Muscle of arm (tissue), 14 donors: ENCODE measurements at places on chromosomes 12 and 14. TPM values are rescaled to one million over a fixed set of nuclear protein-coding genes. Genes with fewer than 3 reads are reported as not detected.

The EML5 gene
- polyA plus RNA-seq: 1.9 TPM

- DNase-seq: no peak
Measured at GRCh38 chr14:62736048-62737043, 308.9 kb downstream of the KCNH5 start.

The RASSF8 gene
- 29.3 TPM for polyA plus RNA-seq

- DNase-seq: no peak
Measured at GRCh38 chr12:90321369-90321768, 612.7 kb upstream of the ATP2B1 start.

The NELL2 gene
- 6.2 TPM for polyA plus RNA-seq

GRCh38 chr14:63710497-63710896 lies 17.4 kb downstream of the SGPP1 start:
- DNase-seq: no peak

DNA sequence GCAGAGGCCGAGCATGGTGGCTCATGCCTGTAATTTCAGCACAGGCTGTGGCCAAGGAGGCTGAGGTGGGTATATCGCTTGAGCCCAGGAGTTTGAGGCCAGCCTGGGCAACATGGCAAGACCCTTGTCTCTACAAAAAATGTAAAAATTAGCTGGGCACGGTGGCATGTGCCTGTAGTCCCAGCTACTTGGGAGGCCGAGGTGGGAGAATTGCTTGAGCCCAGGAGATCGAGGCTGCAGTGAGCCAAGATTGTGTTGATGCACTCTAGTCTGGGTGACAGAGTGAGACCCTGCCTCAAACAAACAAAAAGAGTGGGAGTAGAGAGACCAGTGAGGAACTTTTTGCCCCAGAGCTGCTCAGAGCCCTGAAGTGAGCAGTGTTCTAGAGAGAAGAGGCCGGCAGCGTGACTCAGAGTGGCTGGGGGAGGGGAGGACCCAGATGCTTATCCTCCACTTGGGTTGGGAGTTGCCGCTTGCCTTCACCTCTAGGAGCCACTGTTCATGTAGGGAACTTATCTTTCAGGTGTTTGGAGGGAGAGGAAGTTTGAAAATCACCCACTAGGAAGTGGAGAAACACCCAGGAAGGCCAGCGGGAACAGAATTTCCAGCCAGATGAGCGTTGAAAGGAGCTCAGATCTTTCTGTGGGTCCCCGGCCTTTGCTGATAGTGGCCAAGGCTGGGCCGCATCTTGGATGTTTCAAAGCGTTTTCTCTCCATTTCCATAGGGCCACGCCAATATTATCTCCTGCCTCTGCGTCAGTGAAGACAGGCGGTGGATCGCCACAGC lies 15.3 kb downstream of the CFAP251 start:
- DNase-seq: no peak

DNA sequence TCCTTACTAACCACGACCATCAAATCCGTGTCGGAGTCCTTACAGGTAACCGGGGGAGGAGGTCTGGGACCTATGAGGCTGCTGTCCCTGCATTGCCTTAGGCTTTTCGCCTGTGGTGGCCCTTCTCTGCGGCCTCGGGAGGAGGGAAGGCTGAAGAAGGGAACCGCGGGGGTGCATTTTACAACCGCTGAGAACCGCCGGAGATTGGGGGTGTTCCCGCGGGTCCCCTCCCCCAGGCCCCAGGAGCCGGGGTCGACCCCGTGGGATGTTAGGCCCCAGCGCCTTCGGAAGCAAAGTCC lies 549 bp downstream of the GPHN start:
- DNase-seq: no peak
